ENCODE measurements at places on chromosomes 5 and 9.
A peak's percentile ranks its signal among the peaks of the same experiment; 100 is the strongest.

- no peak overlapping the region for H3K27ac ChIP-seq
- no peak overlapping the region for H3K4me3 ChIP-seq
- H3K36me3 ChIP-seq: no peaks in the 10 kb centered on the region
- H3K27me3 ChIP-seq: no peaks in the 10 kb centered on the region
- DNase-seq: no peak
Observed at GRCh38 chr5:102139029-102139428, 157.1 kb downstream of the SLCO4C1 start.

- H3K36me3 ChIP-seq: no peaks in the 10 kb centered on the region
- no peak overlapping the region for H3K27ac ChIP-seq
- H3K4me1 ChIP-seq: no peaks in the 10 kb centered on the region
- no peak for DNase-seq
- H3K4me3 ChIP-seq: no peak overlapping the region
Observed at GRCh38 chr9:134947265-134947955, 29.7 kb upstream of the FCN1 start.

DNA sequence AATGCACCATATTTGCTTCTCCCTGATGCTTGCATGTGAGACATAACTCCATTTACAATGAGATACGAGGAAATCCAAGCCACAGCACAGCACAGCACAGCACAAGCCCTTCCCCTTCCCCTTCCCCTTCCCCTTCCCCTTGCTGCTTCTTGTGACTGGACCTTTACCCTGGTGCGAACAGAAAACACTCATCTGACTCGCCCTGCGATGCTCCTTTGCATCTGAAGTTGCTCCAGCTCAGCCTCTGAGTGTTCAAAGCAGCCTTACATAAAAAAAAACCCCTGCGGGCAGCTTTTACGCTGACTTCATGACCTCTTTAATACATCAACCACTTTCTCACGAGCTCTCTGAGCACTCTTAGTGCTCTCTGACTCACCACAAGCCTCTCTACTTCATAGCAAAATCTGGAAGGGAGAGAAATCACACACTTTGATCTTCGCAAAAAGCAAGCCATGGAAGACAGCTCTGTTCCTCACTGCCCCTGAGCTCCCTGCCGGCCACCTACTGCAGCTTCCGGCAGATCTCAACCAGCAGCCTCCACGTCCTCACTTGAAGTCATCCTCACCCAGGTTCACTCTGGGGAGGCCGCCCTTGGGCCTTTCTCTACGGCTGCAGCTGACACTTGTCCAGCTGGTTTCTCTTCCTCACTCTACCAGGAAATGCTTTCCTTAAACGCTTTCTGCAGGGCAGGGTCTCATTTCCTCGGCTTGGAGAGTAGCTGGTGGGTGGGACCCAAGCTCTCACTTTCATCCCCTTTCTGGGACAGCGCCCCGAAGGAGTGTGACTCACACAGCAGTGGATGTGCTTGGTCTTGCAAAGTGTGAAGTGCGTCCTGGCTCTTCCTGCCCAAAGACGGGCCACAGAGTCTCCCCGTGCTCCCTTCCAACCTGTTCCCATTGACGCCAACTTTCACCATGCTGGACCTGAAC lies 5.3 kb downstream of the SLC34A1 start:
- peaks cover 9% of the 10 kb centered on the region for H3K27me3 ChIP-seq
- H3K4me3 ChIP-seq: no peak overlapping the region
- H3K36me3 ChIP-seq: no peaks in the 10 kb centered on the region
- no peak overlapping the region for H3K27ac ChIP-seq

GRCh38 chr5:165594693-165595092 lies 2089.3 kb downstream of the MAT2B start:
- DNase-seq: no peak
- H3K36me3 ChIP-seq: no peaks in the 10 kb centered on the region
- H3K4me3 ChIP-seq: no peak overlapping the region
- H3K4me1 ChIP-seq: no peaks in the 10 kb centered on the region
- no peaks in the 10 kb centered on the region for H3K27me3 ChIP-seq
- H3K27ac ChIP-seq: no peak overlapping the region

DNA sequence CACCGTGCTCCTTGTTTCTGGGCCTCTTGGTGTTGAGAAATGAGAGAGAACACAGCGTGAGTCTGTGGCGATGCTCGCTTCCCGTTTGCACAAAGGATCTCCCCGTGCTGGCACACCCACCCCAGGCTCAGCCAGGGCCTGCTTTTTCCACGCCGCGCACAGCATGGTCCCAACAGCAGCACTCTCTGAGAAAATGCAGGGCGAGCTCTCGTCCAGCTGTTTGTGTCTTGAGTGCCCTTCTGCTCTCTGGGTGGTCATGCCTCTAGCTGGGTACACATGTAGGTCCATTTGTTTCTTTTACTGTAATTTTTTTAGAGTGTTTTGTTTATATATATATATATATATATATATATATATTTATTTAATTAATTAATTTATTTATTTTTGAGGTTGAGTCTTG lies 26.6 kb downstream of the FBXW5 start:
- H3K4me1 ChIP-seq: no peaks in the 10 kb centered on the region
- no peak overlapping the region for H3K27ac ChIP-seq
- DNase-seq: no peak
- peaks cover 45% of the 10 kb centered on the region for H3K36me3 ChIP-seq
- H3K4me3 ChIP-seq: no peak overlapping the region
- H3K27me3 ChIP-seq: no peaks in the 10 kb centered on the region

DNA sequence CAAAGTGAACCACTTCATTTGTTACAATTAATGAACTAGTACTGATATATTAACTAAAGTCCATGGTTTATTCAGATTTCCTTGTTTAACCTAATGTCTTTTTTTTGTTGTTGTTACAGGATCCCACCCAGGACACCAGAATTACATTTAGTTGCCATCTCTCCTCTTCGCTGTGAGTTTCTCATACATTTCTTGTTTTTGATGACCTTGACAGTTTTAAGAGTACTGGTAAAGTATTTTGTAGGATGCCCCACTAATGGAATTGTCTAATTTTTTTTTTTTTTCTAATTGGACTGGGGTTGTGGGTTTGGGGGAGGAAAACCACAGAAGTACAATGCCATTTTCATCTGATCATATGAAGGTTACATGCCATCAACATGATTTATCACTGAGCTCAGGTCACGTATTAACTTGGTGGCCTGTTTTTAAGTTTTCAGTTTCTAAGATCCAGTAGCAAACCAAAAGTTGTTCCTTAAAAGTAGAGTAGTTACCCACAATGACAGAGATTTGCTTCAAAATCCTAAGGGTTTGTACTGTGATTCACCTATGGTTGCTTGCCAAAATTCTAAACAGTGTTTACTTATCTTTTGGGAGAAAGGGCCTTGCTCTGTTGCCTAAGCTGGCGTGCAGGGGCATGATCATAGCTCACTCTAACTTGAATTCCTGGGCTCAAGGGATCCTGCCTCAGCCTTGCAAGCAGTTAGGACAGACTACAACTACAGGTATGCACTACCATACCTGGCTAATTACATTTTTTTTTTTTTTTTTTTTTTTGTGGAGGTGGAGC lies 4.5 kb upstream of the OTULIN start:
- DNase-seq: no peak
- no peak overlapping the region for H3K4me3 ChIP-seq
- H3K27ac ChIP-seq: no peak overlapping the region
- H3K27me3 ChIP-seq: no peaks in the 10 kb centered on the region

- no peak overlapping the region for H3K4me3 ChIP-seq
- no peaks in the 10 kb centered on the region for H3K4me1 ChIP-seq
- H3K27me3 ChIP-seq: no peaks in the 10 kb centered on the region
Observed at GRCh38 chr9:13487936-13488335, 208.4 kb upstream of the MPDZ start.

DNA sequence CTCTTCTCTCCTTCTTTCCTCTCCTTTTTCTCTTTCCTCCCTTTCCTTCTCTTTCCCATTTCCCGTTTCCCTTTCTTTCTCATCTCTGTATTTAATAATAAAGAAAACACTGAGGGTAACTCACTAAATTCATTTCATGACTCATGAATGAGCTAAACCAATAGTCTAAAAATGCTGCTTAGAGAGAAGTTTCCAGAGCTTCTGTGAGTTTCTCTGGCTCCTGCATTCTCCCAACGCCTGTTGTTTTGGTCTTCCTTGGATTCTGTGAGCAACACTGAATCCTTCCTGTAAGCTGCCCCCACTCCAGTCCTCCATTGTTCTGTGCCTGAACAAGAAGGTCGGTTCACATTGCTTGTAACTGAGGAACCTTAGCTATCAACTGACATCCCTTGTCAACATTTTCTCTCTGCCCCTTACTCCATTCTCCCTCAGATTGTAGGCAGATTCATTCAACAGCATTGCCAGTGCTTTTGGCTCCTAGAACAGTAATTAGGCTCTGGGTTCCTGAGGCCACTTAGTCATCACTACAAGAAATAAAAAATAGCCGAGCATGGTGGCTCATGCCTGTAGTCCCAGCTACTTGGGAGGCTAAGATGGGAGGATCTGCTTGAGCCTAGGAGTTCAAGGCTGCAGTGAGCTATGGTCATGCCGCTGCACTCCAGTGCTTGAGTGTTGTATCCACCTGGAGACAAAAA lies 237.7 kb upstream of the KLF4 start:
- no peaks in the 10 kb centered on the region for H3K36me3 ChIP-seq
- no peak overlapping the region for H3K27ac ChIP-seq
- peaks cover 13% of the 10 kb centered on the region for H3K4me1 ChIP-seq
- DNase-seq: no peak

DNA sequence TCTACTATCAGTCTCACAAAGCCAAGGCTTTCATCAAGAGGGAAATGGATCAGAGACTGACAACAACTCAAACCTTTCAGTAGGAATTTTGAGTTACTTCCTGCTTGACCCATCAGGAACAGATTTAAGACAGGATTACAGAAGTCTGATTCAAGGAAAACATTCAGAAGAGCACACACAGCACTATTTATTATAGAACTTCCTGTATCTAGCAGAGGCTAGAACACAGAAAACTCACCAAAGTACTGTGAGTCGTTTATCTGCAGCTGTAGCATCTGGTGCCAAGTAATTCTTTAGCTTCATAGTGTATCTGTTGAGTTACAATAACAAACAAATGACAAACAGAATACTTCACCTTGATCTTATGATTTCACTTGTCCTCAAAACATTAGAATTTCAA lies 13.8 kb downstream of the LEAP2 start:
- peaks cover 66% of the 10 kb centered on the region for H3K36me3 ChIP-seq
- DNase-seq: no peak
- no peak overlapping the region for H3K27ac ChIP-seq
- no peaks in the 10 kb centered on the region for H3K27me3 ChIP-seq

GRCh38 chr5:74763504-74763903 lies 3.4 kb downstream of the GFM2 start:
- H3K4me3 ChIP-seq: no peak overlapping the region
- no peaks in the 10 kb centered on the region for H3K27me3 ChIP-seq
- peak overlapping the region; percentile 35 for H3K27ac ChIP-seq
- peaks cover 34% of the 10 kb centered on the region for H3K36me3 ChIP-seq
- no peak for DNase-seq

DNA sequence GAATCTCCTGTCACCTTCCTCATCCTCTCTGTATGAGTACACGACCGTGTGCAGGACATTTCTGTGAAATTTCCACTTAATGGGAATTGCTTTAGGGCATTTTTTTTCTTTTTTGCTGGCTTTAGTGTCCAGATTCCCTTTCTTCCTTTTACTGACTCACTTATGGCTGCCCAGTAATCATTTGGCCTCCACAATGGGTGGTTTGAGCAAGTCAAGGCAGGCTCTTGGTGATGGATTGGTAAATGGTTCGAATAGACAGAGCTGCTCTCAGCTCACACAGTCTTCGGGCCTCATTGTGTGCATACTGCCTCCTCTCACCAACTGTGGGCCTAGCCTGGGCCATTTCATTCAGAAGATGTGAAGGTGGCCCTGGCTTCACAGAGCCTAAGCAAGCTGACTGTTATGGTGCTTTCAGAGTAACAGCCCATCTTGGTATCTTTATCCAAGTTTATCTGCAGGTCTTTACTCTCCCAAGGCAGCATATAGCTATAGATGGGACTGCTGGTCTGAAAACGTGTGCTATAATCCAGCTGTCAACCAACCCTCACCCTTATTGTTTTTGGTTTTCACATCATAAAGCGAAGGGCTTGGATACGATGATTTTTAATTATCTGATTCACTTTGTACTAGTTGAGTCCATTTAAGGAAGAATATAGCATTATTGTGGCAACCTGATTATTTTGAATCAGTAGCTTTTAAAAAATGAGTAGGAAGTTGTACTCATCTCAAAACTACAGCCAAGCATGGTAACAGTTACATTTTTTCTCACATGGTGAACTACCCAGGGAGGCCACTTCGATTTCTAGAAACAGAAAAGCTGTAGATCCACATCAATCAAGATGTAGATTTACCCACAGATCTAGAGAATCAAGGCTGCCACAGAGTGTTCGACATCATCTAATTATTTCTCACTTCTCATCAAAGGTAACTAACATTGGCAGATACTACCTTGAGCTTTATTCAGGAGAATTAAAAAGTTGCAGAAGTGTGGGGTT lies 50.4 kb upstream of the CKMT2 start:
- H3K27ac ChIP-seq: peak overlapping the region; percentile 95
- H3K4me3 ChIP-seq: no peak overlapping the region
- no peaks in the 10 kb centered on the region for H3K27me3 ChIP-seq
- no peak for DNase-seq

- H3K27ac ChIP-seq: no peak overlapping the region
- H3K27me3 ChIP-seq: no peaks in the 10 kb centered on the region
- no peaks in the 10 kb centered on the region for H3K36me3 ChIP-seq
- no peak overlapping the region for H3K4me3 ChIP-seq
- peaks cover 13% of the 10 kb centered on the region for H3K4me1 ChIP-seq
- no peak for DNase-seq
Observed at GRCh38 chr5:99022250-99022649, 93.4 kb upstream of the CHD1 start.

DNA sequence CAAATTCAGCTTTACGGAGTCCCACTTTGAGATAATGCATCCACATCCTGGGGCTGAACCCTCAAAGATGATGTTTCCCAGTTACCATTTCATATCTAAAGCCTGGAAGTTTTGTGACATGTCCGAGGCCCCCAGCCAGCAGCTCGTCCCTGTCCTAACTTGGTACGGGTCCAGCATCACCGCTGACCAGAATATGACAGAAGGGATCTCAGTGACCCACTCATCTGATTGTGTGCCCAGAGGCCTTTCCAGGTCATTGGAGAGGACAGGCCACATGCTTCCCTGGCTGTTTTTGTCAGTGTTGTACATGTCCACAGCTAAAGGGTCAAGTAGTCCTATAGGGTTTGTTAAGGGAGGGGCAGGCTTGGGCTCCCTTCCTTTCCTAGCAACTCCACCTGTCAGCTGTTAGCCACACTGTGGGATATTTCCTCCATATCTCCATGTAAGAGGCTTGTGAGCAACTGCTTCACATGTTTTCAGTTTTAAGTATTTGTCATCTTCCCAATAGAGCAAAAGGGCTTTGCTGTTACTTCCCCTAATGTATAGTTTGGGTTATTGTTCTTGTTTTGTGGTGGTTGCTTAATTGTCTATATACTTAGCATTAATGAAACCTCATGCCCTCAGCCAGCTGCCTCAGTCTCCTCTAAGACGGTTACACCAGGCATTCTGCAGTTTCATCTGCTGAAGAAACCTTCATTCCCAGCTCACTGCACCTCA lies 33.4 kb downstream of the SECISBP2 start:
- no peak overlapping the region for H3K4me3 ChIP-seq
- H3K4me1 ChIP-seq: no peaks in the 10 kb centered on the region
- no peak overlapping the region for H3K27ac ChIP-seq
- no peak for DNase-seq

- peak overlapping the region; percentile 38 for H3K27ac ChIP-seq
- no peaks in the 10 kb centered on the region for H3K36me3 ChIP-seq
- peaks cover 21% of the 10 kb centered on the region for H3K4me1 ChIP-seq
- no peak overlapping the region for H3K4me3 ChIP-seq
Observed at GRCh38 chr9:5838884-5839571, 6.1 kb upstream of the ERMP1 start.

Data from SJCRH30 (cell line).